Stimulated activated CD4-positive, alpha-beta T cell treated with anti-CD3 and anti-CD28 coated beads, Interleukin-1b, Interleukin-23, amount 100 ng/mL, for 1 hour (primary cell): ENCODE measurements at places on chromosomes 4 and X.
A peak's percentile ranks its signal among the peaks of the same experiment; 100 is the strongest.

DNA sequence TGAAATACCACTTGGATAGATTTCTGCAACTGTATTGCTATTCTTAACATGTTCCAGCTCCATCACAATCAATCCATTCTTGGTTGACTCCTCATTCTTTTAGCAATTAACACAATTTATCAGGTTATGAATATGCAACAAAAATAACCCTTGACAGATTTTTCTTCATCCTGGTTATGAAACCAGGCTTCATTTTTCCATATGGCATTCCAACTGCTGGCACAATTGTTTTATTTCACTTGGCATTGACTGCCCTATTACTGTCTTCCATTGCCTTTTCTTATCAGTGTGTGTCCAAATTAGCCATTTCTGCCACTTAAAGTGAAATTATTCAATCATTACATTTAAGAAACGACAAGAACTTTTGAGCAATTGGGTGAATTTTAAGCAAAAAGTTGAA, 388.8 kb upstream of the EPHA5 start:
- DNase-seq, result no peak

- no peak for DNase-seq
Measured at GRCh38 chrX:127570276-127570675, 481.9 kb downstream of the ACTRT1 start.

GRCh38 chr4:180486342-180486741, 1756.9 kb upstream of the TENM3 start:
- DNase-seq, result no peak

GRCh38 chr4:158314756-158315487, 104.6 kb downstream of the TMEM144 start:
- DNase-seq, result no peak

GRCh38 chrX:1106478-1107210, 105.8 kb downstream of the CRLF2 start:
- no peak for DNase-seq

DNA sequence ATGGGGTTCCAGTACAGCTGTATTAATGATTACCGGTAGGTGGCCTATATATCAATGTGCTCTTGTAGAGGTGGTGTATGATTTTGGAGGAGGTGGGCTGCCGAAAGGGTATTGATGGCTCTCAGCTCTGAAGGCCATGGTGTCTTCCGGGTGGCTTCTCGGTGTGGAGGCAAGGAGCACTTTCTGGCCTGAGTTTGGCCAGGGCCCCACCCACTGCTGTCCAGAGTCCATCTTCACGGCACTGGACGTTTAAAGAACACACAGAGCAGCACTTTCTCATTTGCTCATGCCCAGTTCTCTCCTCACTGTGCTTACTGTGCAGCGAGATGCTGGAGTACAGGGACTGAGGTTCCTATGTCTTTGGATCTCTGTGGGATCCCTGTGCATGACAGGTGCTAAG, 16.1 kb downstream of the BST1 start:
- DNase-seq, result no peak

DNA sequence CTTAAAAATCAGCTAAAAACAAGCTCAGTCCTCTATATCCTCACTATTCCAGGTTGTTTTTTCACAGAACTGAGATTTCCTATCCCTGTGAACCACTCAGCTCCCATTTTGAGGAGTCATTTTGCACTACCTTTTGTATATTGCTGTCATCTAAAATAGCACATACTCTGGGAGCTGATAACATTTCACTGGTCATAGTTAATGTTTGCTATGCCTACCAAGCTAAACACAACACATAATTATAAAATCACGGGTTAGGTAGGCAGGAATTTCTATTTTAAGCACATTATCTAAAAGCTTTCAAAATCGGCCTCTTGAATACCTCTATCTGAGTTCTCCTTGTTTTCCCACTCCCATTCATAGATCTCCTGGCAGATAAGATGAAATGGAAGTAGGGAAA, 882.0 kb upstream of the INTU start:
- no peak for DNase-seq

- no peak for DNase-seq
Measured at GRCh38 chrX:10350981-10351380, 194.2 kb downstream of the CLCN4 start.

DNA sequence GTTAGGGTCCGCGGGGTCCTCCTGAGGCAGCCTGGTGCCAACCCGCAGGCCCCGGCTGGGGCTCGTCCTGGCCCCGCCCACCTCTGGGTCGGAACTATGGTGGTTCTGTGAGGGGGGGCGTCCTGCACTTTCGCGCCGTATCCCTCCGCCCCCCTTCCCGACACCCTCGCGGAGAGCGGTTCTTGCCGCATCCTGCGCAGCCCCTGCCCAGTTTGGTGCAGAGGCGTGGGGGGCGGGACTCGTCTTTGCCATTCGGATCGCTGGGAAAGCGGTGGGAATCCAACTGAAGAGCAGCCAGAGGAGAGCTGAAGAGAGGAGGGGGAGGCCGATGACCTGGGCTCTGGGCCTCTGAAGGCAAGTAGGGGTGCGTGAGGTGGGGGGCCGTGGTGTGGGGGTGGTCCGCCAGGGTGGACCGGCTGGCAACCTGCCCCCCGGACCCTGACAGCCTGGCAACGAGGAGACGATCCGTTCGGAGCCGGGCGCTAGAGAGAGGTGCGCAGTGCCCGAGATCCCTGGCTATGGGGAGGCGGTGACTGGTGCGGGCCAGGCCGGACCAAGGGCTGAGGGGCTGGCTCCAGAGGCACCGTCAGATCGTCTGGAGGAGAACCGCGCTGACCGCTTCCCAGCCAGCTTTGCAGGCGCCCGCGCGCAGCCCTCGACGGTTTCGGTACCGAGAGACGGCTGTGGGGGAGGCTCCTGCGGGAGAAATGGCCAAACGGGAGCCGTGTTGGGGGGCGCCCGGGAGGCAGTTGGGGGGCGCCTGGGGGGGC, at the start of gene GPRASP1:
Gene GPRASP1, plus strand, starts transcription at position 242 of the 770 bp plus-strand sequence. CDS start 2,431 bp downstream, outside the sequence.
- no peak for DNase-seq

- no peak for DNase-seq
Measured at GRCh38 chr4:83323136-83323535, 11.5 kb downstream of the HPSE start.

GRCh38 chrX:49695276-49696180, at the start of gene PAGE1:
PAGE1 (minus strand) TSS chrX:49695984; CDS start chrX:49694770, 1,214 bp downstream.
- no peak for DNase-seq

DNA sequence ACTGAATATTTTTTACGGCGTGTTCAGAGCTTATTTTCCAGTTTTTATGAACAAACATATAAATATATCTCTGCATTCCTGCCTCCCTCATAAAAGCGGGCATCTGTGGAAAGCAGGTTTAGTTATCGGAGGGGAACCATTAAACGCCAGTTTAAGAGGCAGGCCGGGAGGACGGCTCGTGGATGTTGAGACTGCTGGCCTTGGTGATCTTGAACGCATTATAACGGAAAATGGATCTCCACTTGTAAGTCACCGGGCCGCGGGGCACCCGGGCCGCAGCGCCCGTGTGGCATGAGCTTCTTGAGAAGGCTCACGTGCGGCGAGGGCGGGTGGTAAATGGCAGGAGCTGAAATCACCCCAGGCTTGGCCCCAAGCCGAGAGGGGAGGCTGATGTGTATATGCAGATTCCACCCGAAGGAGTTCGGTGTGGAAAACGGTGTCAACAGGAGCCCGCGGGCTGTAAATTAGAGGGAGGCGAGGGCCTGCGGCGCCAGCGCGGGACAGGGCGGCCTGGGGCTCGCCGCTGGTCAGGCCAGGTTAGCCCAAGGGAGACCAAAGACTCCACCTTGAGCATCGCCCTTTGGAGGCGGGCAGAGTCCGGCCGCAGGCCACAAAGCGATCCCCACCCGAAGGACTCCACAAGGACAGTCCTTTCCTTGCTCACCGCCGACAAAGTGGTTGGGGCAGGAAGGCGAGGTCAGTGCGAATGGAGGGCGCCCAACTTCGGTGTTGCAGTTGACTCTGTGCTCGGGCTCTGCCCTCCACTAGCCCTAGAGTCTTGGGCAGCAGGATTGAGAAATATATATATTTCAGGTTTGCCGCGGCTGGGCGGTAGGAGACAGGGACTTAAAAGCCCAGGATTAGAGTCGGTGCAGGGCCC, 1.3 kb upstream of the HAND2 start:
- DNase-seq, result no peak

- no peak for DNase-seq
Measured at GRCh38 chrX:152259150-152259549, 120.8 kb upstream of the MAGEA10 start.

GRCh38 chrX:25144043-25144940, 128.5 kb upstream of the ARX start:
- no peak for DNase-seq

- DNase-seq, result no peak
Measured at GRCh38 chrX:30822068-30822681, 66.9 kb downstream of the TAB3 start.

- no peak for DNase-seq
Measured at GRCh38 chr4:153531976-153532626, 65.9 kb downstream of the TMEM131L start.

DNA sequence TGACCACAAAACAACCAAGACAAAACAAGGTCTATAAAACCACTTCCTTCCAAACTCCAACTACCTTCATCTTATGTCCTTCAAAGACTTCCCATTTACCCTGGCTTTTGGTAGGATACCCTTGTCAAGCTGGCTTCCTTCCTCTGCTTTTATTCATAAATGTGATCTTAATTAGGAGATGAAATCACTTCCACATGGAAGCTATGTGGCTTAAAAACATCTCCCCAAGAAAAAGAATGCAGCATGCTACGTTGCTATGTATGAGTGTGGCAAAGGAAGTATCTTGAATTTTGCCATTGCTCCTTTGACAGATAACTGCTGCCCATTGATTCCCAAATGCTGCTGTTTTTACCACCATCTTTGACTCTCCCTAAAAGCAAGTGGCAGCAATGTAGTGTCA, 46.4 kb upstream of the VEGFD start:
- no peak for DNase-seq

GRCh38 chr4:2936773-2937145, 26.4 kb downstream of the NOP14 start:
- no peak for DNase-seq

DNA sequence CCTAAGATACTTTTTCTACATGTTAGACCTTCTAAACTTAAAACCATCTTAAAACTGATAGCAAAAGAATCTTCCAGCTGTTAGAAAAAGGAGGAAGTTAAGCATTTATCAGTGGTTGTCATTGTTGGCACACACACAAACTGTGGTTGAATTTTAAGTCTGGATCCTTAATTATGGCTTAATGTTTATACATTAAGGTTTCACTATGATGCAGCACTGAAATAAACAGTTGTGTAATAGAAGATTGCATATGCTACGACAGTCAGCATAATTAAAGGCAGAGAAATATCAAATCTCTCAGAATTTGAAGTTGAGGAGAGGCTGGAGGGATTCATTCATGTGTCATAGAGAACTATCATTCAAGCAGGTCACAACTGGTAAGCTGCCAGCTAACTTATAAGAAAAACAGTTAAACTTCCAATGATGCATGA, 32.3 kb downstream of the ADGRA3 start:
- no peak for DNase-seq

DNA sequence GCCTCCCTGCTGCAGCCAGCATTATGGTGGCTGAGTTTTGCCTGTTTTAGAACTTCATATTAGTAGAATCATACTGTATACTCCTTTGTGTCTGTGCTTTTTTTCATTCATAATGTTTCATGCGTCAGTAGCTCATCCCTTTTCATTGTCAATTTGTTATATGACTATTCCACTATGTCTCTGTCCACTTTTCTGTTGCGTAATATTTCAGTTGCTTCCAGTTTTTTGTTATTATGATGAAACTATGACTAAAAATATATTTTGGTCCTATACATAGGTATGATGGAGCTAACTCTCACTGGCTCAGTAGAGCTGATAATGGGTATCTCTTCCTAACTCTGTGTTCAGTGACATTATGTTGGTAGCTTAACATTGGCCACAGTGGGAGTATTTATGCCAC, 48.3 kb downstream of the DMP1 start:
- DNase-seq, result no peak

GRCh38 chrX:50154429-50154828, 46.4 kb downstream of the AKAP4 start:
- DNase-seq, result no peak

DNA sequence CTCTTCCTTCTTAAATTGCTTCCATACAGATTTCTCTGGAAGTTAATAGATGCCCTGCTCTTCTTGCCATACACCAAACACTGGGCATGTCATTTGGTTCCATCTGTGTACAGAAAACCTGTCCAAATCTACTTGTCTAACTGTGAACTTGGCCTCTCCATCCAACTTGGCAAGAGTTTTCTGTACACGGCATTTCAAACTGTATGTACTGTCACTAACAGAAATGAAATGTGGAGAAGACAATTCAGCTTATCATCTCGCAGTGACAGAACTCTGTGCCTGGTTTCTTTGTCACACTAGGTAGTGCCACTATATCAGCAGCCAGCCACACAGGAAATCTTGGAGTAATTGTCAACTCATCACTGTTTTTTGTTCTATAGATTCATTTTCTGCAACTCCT, 58.2 kb downstream of the CXXC4 start:
- no peak for DNase-seq

- DNase-seq, result peak; percentile 12
Measured at GRCh38 chrX:76279007-76279406, 106.1 kb downstream of the PBDC1 start.

DNA sequence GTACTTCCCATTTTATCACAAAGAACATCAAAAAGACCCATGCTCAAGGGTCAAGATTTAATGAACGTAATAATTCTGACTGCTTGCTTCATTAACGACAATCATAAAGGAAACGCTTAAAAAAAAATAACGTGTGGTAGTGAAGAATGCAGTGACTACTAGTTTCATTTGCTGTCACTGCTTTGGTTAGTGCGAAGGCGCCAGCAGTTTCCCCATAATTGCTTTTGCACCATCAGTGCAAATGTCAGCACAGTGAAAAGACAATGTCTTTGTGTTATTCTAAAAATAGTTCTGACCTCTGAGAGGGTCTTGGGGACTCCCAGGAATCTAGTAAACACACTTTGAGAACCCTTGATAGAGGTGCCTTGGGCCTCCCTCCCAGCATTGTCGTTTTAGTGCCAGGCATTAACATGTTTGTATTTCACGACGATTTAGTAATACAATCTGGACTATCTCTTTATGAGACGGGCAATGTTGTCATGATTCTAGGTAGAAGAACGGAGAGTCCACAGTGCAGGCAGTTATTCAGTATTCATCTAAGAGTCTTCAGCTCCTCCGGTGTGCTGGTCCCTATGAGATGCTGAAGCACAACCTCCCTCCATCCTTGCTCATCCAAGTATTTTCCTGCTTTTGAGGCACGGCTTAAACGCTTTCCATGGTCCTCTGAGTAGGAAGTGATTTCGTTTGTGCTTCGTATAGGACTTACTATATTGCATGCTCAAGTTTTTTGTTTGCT, 71.0 kb downstream of the AFF1 start:
- no peak for DNase-seq

- no peak for DNase-seq
Measured at GRCh38 chrX:12434493-12434892, 296.2 kb downstream of the FRMPD4 start.

- DNase-seq, result no peak
Measured at GRCh38 chrX:2147928-2148327, 352.8 kb downstream of the DHRSX start.

GRCh38 chr4:186592966-186593586, 37.7 kb upstream of the MTNR1A start:
- no peak for DNase-seq

DNA sequence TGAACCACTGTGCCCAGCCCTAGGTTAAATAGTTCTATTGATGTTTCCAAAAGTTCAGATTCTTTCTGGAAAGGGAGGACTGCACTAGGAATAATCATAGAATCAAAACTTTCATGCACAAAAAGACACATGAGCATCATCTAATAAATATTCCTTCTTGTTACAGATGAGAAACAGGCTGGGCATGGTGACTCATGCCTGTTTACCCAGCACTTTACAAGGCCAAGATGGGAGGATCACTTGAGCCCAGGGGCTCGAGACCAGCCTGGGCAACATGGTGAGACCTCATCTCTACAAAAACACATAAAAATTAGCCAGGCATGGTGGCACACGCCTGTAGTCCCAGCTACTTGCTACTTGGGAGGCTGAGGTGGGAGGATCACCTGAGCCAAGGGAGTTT, 27.7 kb downstream of the LARP7 start:
- DNase-seq, result no peak
